ENCODE measurements at places on chromosomes 5 and 9. TPM values are rescaled to one million over a fixed set of nuclear protein-coding genes. Genes with fewer than 3 reads are reported as not detected.

The PPP3R2 gene
- not detected for total RNA-seq

The IL17B gene
- 0.52 TPM for total RNA-seq

The PCDHB14 gene
- total RNA-seq = 9.4 TPM

The RIGI gene
- 9.4 TPM for total RNA-seq

The HK3 gene
- total RNA-seq = 4.0 TPM

The ZNF79 gene
- total RNA-seq = 7.6 TPM

The FAXDC2 gene
- 91.0 TPM for total RNA-seq

All from mucosa of gallbladder (tissue), 1 donor.